ENCODE measurements at places on chromosomes 12 and 14. TPM values are rescaled to one million over a fixed set of nuclear protein-coding genes. Genes with fewer than 3 reads are reported as not detected.

GRCh38 chr12:15701206-15701605 lies 88.0 kb downstream of the EPS8 start:
- no peaks in the 10 kb centered on the region for H3K36me3 ChIP-seq
- no peak overlapping the region for H3K4me3 ChIP-seq
- H3K4me1 ChIP-seq, result no peaks in the 10 kb centered on the region
- no peak overlapping the region for H3K27ac ChIP-seq
- no peaks in the 10 kb centered on the region for H3K27me3 ChIP-seq

DNA sequence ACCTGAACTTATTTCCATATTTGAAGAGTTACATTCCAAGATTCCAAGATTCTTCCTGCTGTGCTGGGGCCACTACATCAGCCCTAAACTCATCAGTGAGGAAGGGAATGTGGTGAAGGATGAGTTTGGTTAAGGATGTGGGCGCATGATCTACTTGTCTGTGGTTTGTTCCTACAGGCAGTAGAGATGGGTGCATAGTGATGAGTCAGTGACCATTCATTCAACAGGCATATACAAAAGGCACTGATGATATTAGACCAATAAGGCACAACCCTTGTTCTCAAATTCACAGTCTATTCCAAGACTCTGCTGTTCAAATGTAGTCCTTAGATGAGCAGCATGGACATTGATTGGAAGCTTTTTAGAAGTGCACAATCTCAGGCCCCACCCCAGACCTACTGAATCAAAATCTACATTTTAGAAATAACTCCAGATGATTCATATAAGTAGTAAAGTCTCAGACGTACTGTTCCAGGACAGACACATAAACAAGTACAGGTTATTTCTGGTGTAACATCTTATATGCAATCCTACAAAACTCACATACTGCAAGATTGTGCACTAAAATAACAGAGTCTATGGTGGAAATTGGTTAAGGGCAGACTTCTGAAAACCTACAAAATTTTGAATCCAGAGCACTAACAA lies 47.7 kb upstream of the MAP3K9 start:
- no peak for DNase-seq
- H3K27me3 ChIP-seq, result no peaks in the 10 kb centered on the region

The EML5 gene
- total RNA-seq, result 0.18 TPM

- peaks cover 12% of the 10 kb centered on the region for H3K4me1 ChIP-seq
- DNase-seq, result no peak
- H3K27me3 ChIP-seq, result peaks cover 4% of the 10 kb centered on the region
- no peaks in the 10 kb centered on the region for H3K36me3 ChIP-seq
- no peak overlapping the region for H3K27ac ChIP-seq
These were observed 9.0 kb upstream of the PAX9 start for GRCh38 chr14:36652542-36653201.

The POTEG gene
- not detected for total RNA-seq

GRCh38 chr14:45015133-45015532 lies 53.1 kb downstream of the TOGARAM1 start:
- no peaks in the 10 kb centered on the region for H3K27me3 ChIP-seq
- H3K27ac ChIP-seq, result no peak overlapping the region
- H3K36me3 ChIP-seq, result no peaks in the 10 kb centered on the region
